ENCODE measurements at places on chromosomes 2 and 18. TPM values are rescaled to one million over a fixed set of nuclear protein-coding genes. Genes with fewer than 3 reads are reported as not detected.

RBM44 gene
- total RNA-seq, result 0.63 TPM

CD207 gene
- not detected for total RNA-seq

PROM2 gene
- 1.4 TPM for total RNA-seq

PELI1 gene
- total RNA-seq, result 55.6 TPM

CNGA3 gene
- not detected for total RNA-seq

CHRND gene
- total RNA-seq, result not detected

TMBIM1 gene
- 75.4 TPM for total RNA-seq

TYW5 gene
- total RNA-seq, result 13.4 TPM

ATP6V1C2 gene
- not detected for total RNA-seq

GEN1 gene
- total RNA-seq, result 25.0 TPM

SUCLG1 gene
- 68.6 TPM for total RNA-seq

REG1A gene
- total RNA-seq, result not detected

ZSWIM2 gene
- not detected for total RNA-seq

ONECUT2 gene
- total RNA-seq, result 0.20 TPM

IL1RL1 gene
- 16.2 TPM for total RNA-seq

LRRC30 gene
- not detected for total RNA-seq

POMC gene
- total RNA-seq, result 3.4 TPM

RHBDD1 gene
- 38.7 TPM for total RNA-seq

MARCO gene
- not detected for total RNA-seq

HDHD2 gene
- 45.6 TPM for total RNA-seq

AQP12A gene
- not detected for total RNA-seq

SP9 gene
- total RNA-seq, result not detected

NOSTRIN gene
- total RNA-seq, result not detected

CRIM1 gene
- 8.6 TPM for total RNA-seq

NEU2 gene
- not detected for total RNA-seq

CLHC1 gene
- total RNA-seq, result 16.1 TPM

TLK1 gene
- total RNA-seq, result 89.5 TPM

UPP2 gene
- total RNA-seq, result 0.07 TPM

CDK5R2 gene
- total RNA-seq, result not detected

FAP gene
- total RNA-seq, result 0.76 TPM

ABCA12 gene
- not detected for total RNA-seq

MSTN gene
- total RNA-seq, result 0.07 TPM

DSG4 gene
- not detected for total RNA-seq

DYNAP gene
- total RNA-seq, result not detected

SEMA4C gene
- 23.9 TPM for total RNA-seq

CFAP65 gene
- total RNA-seq, result not detected

GAREM2 gene
- 4.6 TPM for total RNA-seq

AP1S3 gene
- 9.8 TPM for total RNA-seq

BOLL gene
- not detected for total RNA-seq

LYG2 gene
- not detected for total RNA-seq

TEKT4 gene
- total RNA-seq, result 0.39 TPM

SFTPB gene
- total RNA-seq, result not detected

GPR39 gene
- total RNA-seq, result not detected

HTR2B gene
- not detected for total RNA-seq

WDR75 gene
- 58.7 TPM for total RNA-seq

SCN2A gene
- not detected for total RNA-seq

ANKRD44 gene
- 256 TPM for total RNA-seq

LCT gene
- 0.74 TPM for total RNA-seq

NXPH2 gene
- total RNA-seq, result not detected

NAPG gene
- total RNA-seq, result 37.1 TPM

CNDP1 gene
- 0.20 TPM for total RNA-seq

GBX2 gene
- total RNA-seq, result not detected

Measured in T-helper 1 cell treated with Interleukin-12 subunit alpha and Interleukin-12 subunit beta and Interleukin-4 antibody, amounts not matched to agents 30 ng/mL and 1 ng/mL, for 36 hours (primary cell).